ENCODE measurements at places on chromosomes 3 and 15.

- DNase-seq, result no peak
These were observed 266.5 kb upstream of the CCDC54 start for GRCh38 chr3:107110596-107111305.

DNA sequence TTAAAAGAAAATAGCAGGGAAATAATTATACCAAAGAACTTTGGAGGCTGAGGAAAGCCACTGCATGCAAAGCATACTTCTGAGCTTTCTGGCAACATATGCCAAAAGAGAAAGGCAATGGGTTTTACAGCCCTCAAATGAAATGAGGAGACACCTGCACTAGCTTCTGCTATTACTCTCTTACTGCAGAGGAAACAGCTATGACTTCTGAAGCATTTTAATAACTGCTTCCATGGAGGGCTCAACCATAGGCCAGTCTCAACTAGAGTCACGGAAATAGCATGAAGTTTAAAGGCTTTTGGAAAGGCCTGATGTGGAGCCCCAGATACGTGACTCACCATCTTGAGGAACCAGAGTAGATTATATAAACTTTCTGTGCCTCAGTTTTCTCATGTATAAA, 114.8 kb downstream of the OXNAD1 start:
- no peak for DNase-seq

GRCh38 chr15:90225047-90225446, 8.7 kb downstream of the CIB1 start:
- no peak for DNase-seq

GRCh38 chr15:83682476-83683088, 28.7 kb downstream of the ADAMTSL3 start:
- no peak for DNase-seq

GRCh38 chr3:46869440-46869839, 6.2 kb upstream of the MYL3 start:
- no peak for DNase-seq

DNA sequence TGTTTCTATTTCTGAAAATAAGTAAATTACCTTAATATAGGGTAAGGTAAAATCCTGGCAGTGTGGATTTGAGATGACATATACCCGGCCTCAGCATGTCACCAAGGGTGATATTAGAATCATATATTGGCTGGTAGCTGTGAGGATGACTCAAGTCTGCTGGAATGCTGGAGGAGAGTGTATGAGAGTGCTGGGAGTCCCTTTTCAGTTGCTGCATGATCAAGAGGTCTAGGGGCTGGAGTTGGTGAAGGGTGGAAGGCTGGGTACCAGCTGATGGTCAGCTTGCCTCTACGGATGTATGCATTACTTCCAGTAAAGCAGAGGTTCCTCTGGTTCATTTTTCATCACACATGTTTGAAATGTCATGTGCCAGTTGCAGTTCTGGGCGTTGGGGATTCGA, 40.6 kb downstream of the SLC25A26 start:
- no peak for DNase-seq

- DNase-seq, result no peak
These were observed 69.9 kb downstream of the TNIK start for GRCh38 chr3:171390051-171390941.

DNA sequence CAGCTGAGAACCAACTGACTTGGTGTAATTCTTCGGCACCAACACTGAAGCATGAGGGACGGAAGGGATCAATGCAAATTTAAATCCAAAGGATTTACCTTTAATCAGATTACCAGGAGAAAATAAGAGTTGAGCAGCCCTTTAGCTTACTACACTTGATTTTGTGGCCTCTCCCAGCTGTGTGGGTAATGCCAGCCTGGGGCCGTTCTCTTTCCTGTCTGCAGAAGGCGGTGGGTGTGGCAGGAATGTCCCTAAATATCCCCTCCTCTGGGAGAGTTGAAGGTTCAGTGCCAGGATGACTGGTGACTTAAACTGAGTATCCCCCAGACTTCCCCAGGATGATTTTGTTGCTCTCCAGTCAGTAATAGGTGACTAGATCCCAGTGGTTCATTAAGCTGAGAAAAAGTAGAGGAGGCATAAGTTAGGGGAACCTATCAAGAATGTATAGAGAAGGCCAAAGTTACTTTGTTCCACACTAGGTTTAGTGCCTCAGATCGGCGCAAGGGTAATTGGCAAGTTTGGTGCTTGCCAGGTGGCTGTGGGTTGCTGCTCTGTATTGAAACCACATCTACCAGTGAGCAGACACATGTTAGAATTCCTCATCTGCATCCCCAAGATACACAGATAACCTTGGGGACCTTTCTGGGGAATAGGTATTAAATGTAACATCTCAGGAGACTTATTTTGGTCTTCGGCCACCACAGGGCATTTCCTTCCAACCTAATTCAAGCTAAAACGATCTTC, 23.1 kb downstream of the MAPKBP1 start:
- no peak for DNase-seq

GRCh38 chr15:95249524-95249923, 1018.2 kb downstream of the MCTP2 start:
- DNase-seq, result no peak

DNA sequence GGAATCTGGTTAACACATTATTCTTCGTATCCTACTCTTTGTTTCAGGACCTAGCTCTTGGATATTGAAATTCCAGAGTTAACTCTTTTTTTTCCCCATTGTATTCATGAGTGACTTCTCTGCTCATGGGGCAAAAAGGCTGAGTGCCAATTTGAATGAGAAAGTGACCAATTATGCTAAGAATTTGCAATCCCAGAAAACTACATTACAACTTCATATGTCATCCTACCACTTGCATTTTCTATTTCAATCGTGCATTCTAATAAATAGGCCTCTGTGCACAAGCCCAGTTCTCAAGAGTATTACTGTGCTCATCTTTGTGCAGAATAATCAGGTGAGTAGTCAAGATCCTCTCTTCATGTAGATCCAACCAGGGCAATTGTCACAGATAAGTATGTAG, 537.8 kb downstream of the OTOL1 start:
- DNase-seq, result peak; percentile 53

GRCh38 chr15:86852741-86853140, 773.1 kb downstream of the AGBL1 start:
- no peak for DNase-seq

- DNase-seq, result no peak
These were observed 571.8 kb downstream of the FOXP1 start for GRCh38 chr3:71011565-71012287.

GRCh38 chr3:27025718-27026117, 343.5 kb downstream of the NEK10 start:
- DNase-seq, result no peak

DNA sequence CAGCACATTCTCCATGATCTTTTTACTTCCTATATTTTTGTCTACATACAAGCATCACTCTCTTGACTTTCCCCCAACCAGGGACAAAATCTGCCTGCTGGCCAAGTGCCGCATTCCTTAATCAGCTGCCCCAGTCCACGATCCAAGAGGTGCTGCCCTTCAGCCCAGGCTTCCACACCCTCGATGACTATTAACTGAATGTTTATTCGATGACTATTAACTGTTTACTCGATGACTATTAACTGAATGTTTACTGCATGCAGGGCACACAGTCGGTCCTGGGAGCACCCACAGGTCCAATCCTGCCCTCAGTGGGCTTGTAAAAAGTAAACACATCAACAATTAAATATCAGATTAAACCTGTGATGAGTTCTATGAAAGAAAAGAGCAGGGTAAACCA, 256.9 kb downstream of the ARRDC4 start:
- no peak for DNase-seq

GRCh38 chr3:46926871-46927717, 49.5 kb downstream of the CCDC12 start:
- DNase-seq, result no peak

DNA sequence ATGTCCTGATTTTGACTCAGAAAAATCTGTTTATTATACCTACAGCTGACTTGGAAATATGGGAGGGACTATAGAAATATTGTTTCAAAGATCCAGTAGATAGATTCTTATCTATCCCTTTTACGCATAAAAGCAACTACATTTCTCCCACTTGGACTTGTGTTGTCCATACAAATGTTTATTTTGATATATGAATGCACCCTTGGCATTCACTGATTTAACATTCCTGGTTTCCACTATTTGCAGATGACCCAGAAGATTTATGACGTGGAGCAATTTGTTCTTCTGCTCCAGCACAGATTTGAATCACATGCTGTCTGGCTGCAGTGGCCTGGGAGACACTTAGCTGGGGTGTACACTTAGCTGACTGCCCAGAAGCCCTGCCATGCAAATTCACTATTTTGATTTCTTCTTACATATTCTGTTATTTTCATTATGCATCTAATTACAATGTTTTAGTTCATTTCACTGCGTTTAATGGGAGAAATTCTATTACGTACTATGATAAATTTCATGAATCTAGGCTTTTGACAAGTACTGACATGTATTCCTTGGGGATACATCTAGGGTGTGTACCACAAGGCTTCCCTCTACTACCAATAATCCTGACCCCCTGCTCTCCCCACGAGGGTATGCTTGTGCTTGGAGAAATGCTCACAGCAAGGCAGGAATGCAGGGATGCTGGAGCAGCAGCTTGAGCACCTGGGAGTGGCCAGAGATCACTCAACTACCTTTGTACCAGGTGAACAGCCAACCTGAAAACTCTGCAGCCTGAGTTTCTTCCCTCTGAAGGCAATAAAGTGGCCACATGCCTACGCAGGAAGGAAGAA, 223.6 kb upstream of the TBL1XR1 start:
- no peak for DNase-seq

DNA sequence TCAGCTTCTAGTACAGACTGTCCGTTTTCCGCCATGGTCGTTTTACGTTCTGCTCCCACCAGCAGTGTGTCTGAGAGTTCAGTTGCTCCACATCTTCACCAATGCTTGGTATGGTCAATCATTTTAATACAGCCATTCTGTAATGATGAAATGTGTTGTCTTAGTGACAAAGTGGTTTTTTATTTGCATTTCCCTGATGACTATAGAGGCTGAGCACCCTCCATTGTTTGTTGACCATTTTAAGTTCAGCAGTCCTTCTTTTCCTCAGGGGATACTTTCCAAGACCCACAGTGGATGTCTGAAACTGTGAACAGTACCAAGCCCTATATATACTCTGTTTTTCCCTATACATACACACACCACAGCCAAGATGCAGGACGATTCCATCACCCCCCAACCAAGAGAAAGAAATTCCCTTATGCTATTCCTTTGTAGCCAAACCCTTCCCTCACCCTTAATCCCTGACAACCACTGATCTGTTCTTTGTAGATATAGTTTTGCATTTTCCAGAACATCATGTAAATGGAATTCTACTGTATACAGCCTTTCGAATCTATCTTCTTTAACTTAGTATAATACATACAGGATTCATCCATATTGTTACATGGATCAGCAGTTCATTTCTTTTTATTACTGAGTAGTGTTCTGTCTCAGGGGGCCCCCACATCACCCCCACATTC, 55.9 kb downstream of the C3orf20 start:
- DNase-seq, result no peak

GRCh38 chr3:72318504-72319193, 529.6 kb downstream of the SHQ1 start:
- DNase-seq, result no peak

- DNase-seq, result no peak
These were observed 102.0 kb downstream of the SCAPER start for GRCh38 chr15:76803049-76803571.

- DNase-seq, result no peak
These were observed 16.5 kb downstream of the POLQ start for GRCh38 chr3:121529308-121529707.

GRCh38 chr3:98797905-98798304, 34.8 kb downstream of the ST3GAL6 start:
- DNase-seq, result no peak

DNA sequence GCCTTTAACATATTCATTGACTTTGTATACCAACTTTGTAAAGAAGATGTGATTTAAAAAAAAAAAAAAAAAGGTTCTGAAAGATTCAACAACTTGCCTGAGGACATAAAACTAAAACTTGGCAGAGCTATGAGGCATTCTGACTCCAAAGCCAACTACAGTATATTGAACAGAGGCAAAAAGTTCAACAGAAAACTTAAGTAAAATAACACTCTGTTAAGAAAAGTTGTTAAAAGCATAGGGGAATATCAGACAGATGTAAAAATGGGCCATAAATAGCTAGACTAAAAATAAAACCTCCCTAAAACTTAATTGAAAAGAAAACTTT, 23.4 kb downstream of the GOLIM4 start:
- DNase-seq, result no peak

GRCh38 chr3:171936191-171936841, 93.2 kb downstream of the TMEM212 start:
- DNase-seq, result no peak

GRCh38 chr3:57706462-57706861, 13.6 kb upstream of the DENND6A start:
- DNase-seq, result peak; percentile 49

DNA sequence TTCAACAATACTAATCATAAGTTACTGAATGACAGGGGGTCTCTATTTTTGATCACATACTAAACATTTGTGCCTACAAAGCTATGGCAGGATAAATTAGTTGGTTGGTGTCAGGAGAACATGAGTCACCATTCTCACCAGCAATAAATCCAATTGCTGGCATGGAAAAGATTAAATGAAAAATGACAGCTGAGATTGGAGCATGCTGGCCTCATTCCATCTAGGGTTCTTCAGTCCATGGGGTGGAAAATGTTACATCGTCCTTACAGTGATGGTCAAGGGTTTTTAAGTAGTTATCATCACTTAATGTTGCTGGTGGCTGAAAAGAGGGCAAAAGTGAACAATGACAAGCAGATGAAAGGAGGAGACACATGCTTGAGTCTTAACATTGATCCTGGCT, 180.1 kb upstream of the BCL6 start:
- no peak for DNase-seq

DNA sequence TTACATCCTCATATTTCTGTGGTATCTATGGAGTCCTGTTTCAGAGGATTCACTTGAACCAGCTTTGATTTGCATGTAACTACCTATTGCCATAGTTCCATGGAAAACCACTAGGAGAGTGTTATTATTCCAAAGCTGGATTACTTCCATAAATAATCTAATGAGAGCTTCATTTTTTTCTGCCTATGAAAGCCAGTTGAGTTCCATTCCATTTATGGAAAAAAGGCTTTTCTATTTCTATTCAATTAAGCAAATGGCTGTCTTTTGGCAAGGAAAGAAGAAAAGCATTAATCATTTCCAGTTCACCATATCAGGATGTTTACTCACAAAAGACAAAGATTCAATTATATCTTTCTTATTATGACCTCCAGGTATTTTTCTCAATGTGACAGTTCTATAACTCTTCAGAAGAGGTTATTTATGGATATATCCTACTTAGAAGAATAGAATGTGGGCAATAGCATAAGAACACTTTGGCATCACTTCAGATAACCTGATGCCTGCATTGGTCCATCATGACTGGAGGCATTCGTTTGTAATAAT, 259.9 kb upstream of the ZPLD1 start:
- DNase-seq, result no peak

Data from fibroblast of skin of left biceps (primary cell).